ENCODE measurements at places on chromosomes 6 and 20. TPM values are rescaled to one million over a fixed set of nuclear protein-coding genes. Genes with fewer than 3 reads are reported as not detected.

Gene SALL4
- 7.6 TPM for total RNA-seq

Gene GRM1
- total RNA-seq: not detected

Gene SLC22A1
- 4.5 TPM for total RNA-seq

Gene XKR7
- not detected for total RNA-seq

Gene BHLHE23
- not detected for total RNA-seq

Gene CAPN11
- not detected for total RNA-seq

Gene STX11
- total RNA-seq: not detected

Gene ANKRD66
- total RNA-seq: not detected

Gene ULBP1
- total RNA-seq: 2.5 TPM

Gene DEFB124
- not detected for total RNA-seq

Gene SLC13A3
- not detected for total RNA-seq

Gene ZNF391
- total RNA-seq: 3.7 TPM

Gene DNAH8
- 0.05 TPM for total RNA-seq

Gene NR2E1
- not detected for total RNA-seq

Gene MAN1A1
- 13.3 TPM for total RNA-seq

Gene DACT2
- not detected for total RNA-seq

Gene HSPA12B
- total RNA-seq: not detected

Gene CPXM1
- 0.14 TPM for total RNA-seq

Gene RBPJL
- total RNA-seq: not detected

Gene PHACTR1
- 0.21 TPM for total RNA-seq

Gene GMPR
- 3.9 TPM for total RNA-seq

Gene TRIM27
- 85.8 TPM for total RNA-seq
